Endothelial cell (in vitro differentiated cells): ENCODE measurements at places on chromosomes 3 and 15. TPM values are rescaled to one million over a fixed set of nuclear protein-coding genes. Genes with fewer than 3 reads are reported as not detected.

FAIM gene
- 5.5 TPM for total RNA-seq

- DNase-seq = no peak
Observed at GRCh38 chr3:14262867-14263266, 84.2 kb downstream of the LSM3 start.

DNA sequence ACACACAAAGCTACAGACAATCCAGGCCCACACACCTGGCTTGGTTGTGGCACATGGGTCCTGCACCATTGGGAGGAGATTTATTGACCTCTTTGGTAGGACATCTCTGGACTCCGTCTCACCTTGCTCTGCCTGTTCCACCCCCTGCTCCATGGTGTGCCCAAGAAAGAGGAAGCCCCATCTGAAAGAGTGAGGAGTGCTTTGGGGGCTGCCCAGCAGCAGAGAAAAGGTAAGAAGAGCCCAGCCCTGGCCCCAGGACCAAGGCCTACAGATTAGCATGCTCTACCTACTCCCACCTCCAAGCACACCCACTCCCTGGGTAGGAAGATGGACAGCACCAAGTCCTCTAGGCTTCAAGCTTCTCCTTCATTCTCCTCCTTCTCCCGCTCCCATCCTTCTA is 3.2 kb upstream of the DCAF1 start:
- no peak for DNase-seq

DNA sequence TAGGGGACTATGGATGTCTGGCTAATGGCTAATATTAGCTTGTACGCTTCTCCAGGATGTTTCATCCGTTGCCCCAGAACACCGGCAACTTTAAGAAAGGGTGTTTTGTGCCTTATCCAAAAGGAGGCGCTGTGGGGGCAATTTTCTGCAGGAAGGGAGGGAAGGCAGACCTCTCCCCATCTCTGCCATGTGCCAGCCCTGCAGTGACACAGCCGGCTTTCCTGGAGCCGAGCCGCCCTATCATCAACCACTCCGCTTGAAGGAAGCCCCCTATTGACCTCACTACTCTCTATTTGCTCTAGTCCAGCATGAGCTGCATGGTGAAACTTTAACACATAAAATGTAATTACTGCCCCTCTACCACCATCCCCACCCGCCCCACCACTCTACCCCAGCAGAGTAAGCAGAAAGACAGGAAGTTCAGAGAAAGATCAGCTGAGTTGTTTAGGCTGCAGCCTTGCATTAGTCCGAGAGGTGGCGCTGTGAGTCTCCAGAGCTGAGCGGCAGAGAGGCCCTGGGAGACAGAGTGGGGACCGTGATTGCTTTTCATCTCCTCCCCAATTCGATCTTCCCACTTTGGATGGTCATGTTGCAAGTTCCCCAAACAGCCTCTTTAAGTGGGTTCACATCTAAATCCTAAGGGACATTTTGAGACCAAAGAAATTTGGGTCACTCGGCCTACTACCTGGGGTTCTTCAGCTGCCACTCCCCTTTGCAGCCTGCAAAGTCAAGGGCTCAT is 24.5 kb upstream of the RAD18 start:
- peak; percentile 79 for DNase-seq
